ENCODE measurements at places on chromosomes 6 and 20. TPM values are rescaled to one million over a fixed set of nuclear protein-coding genes. Genes with fewer than 3 reads are reported as not detected.

HLA-DOA gene
- 2.8 TPM for polyA plus RNA-seq

RNF8 gene
- polyA plus RNA-seq, result 32.9 TPM

EFCAB8 gene
- polyA plus RNA-seq, result 0.26 TPM

GPR63 gene
- polyA plus RNA-seq, result 3.4 TPM

TNNC2 gene
- polyA plus RNA-seq, result 321 TPM

SULF2 gene
- 11.5 TPM for polyA plus RNA-seq

BMP5 gene
- polyA plus RNA-seq, result 68.0 TPM

ZKSCAN4 gene
- polyA plus RNA-seq, result 12.2 TPM

GTSF1L gene
- not detected for polyA plus RNA-seq

WFDC10B gene
- polyA plus RNA-seq, result not detected

PRKN gene
- 2.0 TPM for polyA plus RNA-seq

HSPA1A gene
- polyA plus RNA-seq, result 68.3 TPM

OR2J1 gene
- not detected for polyA plus RNA-seq

FAXC gene
- 10.5 TPM for polyA plus RNA-seq

ADTRP gene
- 0.93 TPM for polyA plus RNA-seq

RNF217 gene
- 26.7 TPM for polyA plus RNA-seq

TLDC2 gene
- polyA plus RNA-seq, result 1.8 TPM

TRAPPC3L gene
- polyA plus RNA-seq, result 0.43 TPM

ZNF335 gene
- 17.4 TPM for polyA plus RNA-seq

SLC9A8 gene
- polyA plus RNA-seq, result 8.5 TPM

TBC1D7 gene
- 34.5 TPM for polyA plus RNA-seq

ZMYND8 gene
- 44.8 TPM for polyA plus RNA-seq

AVP gene
- polyA plus RNA-seq, result not detected

FKBP5 gene
- 19.5 TPM for polyA plus RNA-seq

NTSR1 gene
- polyA plus RNA-seq, result 0.08 TPM

RBM24 gene
- polyA plus RNA-seq, result 14.2 TPM

MUC22 gene
- not detected for polyA plus RNA-seq

TREML2 gene
- polyA plus RNA-seq, result 0.23 TPM

FAM184A gene
- polyA plus RNA-seq, result 89.6 TPM

SLC23A2 gene
- polyA plus RNA-seq, result 27.4 TPM

B3GAT2 gene
- 1.9 TPM for polyA plus RNA-seq

SYCP2 gene
- 8.4 TPM for polyA plus RNA-seq

HLA-F gene
- polyA plus RNA-seq, result 18.3 TPM

All from right lung (tissue), 10 donors.